Activated CD4-positive, alpha-beta memory T cell treated with anti-CD3 and anti-CD28 coated beads, Interleukin-2, amount 10 ng/mL, durations not matched to agents 7 days and 5 days (primary cell): ENCODE measurements at places on chromosomes 6 and 20.

- peaks cover 3% of the 10 kb centered on the region for H3K36me3 ChIP-seq
- H3K4me3 ChIP-seq: peak overlapping the region; percentile 53
- no peak overlapping the region for H3K27ac ChIP-seq
- DNase-seq: no peak
Measured at GRCh38 chr6:28880519-28880893, 43.3 kb downstream of the TRIM27 start.

DNA sequence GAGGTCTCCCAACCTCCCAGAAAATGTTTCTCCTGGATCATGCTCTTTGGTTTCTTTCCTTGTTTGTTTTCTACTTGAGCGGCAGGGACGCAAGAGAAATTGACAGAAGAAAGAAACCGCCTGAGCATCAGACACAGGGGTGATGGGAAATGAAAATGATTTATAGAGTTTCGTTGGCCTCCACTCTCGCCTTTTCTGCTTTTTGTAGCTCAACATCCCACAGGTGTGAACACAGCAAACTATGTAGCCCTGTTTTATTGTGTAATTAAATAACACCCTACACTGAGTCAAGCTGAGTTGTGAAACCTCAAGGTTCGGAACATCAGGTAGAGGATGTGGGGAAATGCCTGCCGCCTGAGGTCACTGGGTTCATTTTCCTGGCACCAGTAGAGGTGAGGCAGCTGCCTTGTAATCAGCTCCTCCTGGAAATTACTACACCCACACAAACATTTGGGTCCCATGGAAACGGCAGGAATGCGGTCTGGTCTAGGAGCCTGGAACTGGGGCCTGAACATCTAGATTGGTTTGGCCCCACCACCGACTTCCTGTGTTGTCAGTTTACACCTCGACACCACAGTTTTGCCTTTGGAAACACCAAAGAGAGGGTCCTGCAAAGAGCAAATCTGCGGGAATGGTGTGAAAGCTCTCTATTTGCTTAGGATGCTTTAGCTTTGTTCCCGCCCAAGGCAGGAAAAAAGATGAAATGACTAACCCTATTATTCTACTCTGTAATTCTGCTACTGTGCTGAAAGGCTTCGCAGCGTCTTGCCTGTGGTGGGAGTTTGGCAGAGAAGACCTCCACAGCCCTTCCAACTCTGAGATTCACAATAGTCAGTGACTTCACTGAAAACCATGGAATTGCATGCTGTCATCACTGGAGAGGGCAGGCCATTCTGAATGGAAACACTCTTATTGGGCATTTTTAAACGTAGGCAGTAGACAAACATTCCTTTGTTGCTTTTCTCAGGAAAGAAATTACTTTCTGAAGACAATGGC lies 53.0 kb downstream of the ADAT2 start:
- H3K36me3 ChIP-seq: no peaks in the 10 kb centered on the region
- no peak overlapping the region for H3K27ac ChIP-seq
- no peak overlapping the region for H3K4me3 ChIP-seq
- peaks cover 37% of the 10 kb centered on the region for H3K4me1 ChIP-seq
- DNase-seq: peak; percentile 48
- H3K27me3 ChIP-seq: peaks cover 5% of the 10 kb centered on the region

GRCh38 chr6:2036710-2037023 lies 208.7 kb downstream of the GMDS start:
- H3K27ac ChIP-seq: no peak overlapping the region
- peaks cover 3% of the 10 kb centered on the region for H3K36me3 ChIP-seq
- peaks cover 25% of the 10 kb centered on the region for H3K4me1 ChIP-seq
- DNase-seq: no peak
- no peak overlapping the region for H3K4me3 ChIP-seq

DNA sequence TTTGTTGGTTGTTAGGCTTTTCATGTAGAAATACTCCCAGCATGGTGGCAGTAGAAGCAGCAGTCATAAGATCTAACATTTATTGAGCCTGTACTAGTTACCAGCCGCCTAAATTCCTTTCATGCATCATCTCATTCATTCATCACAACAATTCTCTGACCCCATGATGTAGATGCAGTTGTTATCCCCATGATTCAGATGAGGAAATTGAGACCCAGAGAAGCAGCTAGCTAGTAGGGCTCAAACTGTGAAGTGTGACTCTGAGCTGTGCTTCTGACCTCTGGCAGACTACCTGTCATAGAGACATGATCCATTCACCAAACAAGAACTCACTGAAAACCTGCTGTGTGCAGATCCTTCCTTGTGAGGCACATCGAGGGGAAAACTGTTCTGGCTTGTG lies 16.9 kb downstream of the RREB1 start:
- peaks cover 47% of the 10 kb centered on the region for H3K4me1 ChIP-seq
- H3K4me3 ChIP-seq: no peak overlapping the region
- peaks cover 54% of the 10 kb centered on the region for H3K36me3 ChIP-seq
- no peak overlapping the region for H3K27ac ChIP-seq

DNA sequence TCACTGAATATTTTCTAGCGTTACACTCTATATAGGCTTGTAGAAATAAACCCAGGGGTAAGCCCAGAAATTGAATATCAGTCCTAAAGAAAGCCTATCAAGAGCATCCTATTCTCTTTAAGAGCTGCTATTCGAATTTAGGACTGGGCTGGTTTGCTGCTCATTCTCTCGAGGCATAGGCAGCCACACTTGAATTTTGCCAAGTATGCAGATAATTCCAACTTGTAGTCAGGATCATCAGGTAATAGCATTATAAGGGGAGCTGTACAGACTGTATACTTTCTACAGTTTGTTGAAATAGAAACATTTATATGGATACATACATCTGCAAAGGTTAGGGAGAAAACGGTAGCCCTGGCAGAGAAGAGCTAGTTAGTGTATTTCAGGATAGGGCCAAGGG lies 2.1 kb upstream of the ZBTB2 start:
- H3K27me3 ChIP-seq: no peaks in the 10 kb centered on the region
- H3K36me3 ChIP-seq: peaks cover 38% of the 10 kb centered on the region

DNA sequence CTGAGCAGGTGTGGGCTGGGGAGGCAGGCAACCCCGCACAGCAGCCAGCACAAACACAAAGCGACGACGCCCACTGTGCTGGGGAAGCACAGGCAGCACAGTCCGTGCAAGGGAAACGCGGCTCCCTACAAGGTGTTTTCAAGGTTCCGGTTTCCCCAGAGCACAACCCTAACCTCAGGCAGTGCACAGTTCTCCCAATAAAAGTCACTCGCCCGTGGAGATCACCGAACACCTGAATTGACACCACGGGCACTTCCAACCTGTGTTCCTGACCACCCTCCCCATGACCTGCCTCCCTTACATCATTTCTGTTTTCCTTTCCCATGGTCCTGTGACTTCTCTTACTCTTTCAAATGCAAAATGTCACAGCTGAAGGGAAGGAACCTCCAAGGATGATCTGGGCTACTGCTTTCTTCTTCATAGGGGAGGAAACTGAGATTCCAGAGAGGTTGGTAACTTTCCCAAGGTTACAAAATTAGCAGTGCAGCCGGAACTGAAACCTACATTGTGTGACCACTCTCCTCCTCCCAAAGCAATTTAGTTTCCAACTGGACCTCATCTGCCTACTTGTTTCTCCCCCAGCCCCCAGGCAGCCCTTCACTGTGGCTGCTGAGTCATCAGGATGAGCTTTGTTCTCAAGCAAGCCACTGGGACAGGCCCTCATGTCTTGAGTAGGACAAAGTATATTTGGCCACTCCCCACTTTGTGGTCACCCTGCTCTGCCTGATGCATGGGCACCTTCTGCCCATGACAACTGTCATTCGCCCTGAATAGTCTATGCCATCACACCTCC lies 125.3 kb downstream of the ATXN1 start:
- H3K4me3 ChIP-seq: no peak overlapping the region
- no peak for DNase-seq
- peaks cover 54% of the 10 kb centered on the region for H3K36me3 ChIP-seq
- no peaks in the 10 kb centered on the region for H3K27me3 ChIP-seq
- no peak overlapping the region for H3K27ac ChIP-seq

GRCh38 chr20:48910347-48910781 lies 11.1 kb upstream of the ARFGEF2 start:
- H3K27ac ChIP-seq: no peak overlapping the region
- peak; percentile 27 for DNase-seq
- H3K4me1 ChIP-seq: peaks cover 36% of the 10 kb centered on the region
- peaks cover 2% of the 10 kb centered on the region for H3K36me3 ChIP-seq
- H3K27me3 ChIP-seq: peaks cover 3% of the 10 kb centered on the region

- no peaks in the 10 kb centered on the region for H3K4me1 ChIP-seq
- no peak overlapping the region for H3K4me3 ChIP-seq
- H3K27me3 ChIP-seq: no peaks in the 10 kb centered on the region
- H3K27ac ChIP-seq: no peak overlapping the region
- DNase-seq: no peak
Measured at GRCh38 chr20:56690531-56691175, 61.5 kb downstream of the TFAP2C start.

GRCh38 chr20:23666189-23666588 lies 22.6 kb downstream of the CST4 start:
- H3K36me3 ChIP-seq: no peaks in the 10 kb centered on the region
- no peaks in the 10 kb centered on the region for H3K4me1 ChIP-seq
- no peak for DNase-seq
- H3K27me3 ChIP-seq: peaks cover 2% of the 10 kb centered on the region

GRCh38 chr6:13116155-13116554 lies 212.2 kb downstream of the TBC1D7 start:
- no peak overlapping the region for H3K27ac ChIP-seq
- H3K36me3 ChIP-seq: no peaks in the 10 kb centered on the region
- peaks cover 28% of the 10 kb centered on the region for H3K27me3 ChIP-seq
- no peak overlapping the region for H3K4me3 ChIP-seq

DNA sequence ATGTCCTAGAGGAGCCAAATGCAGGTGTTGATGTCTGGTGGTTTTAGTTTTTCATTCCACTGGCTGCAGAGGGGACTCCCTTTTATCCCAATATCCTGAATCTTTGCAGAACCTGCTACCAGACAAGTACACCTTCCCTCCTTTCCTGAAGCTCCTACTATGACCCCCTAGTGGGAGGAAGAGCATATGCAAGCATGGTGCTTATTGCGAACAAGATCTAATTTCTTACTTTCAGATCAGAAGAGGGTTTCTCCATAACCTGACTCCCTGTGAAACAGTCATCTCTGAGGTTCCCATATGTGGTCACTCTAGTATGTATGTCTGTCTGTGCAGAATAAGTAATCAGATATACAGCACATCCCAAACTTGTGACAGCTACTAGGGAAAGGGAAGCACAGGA lies 277.2 kb downstream of the ARHGAP18 start:
- peaks cover 1% of the 10 kb centered on the region for H3K27me3 ChIP-seq
- no peaks in the 10 kb centered on the region for H3K36me3 ChIP-seq
- no peaks in the 10 kb centered on the region for H3K4me1 ChIP-seq
- DNase-seq: no peak
- no peak overlapping the region for H3K4me3 ChIP-seq

- DNase-seq: peak; percentile 77
- no peak overlapping the region for H3K4me3 ChIP-seq
- no peaks in the 10 kb centered on the region for H3K36me3 ChIP-seq
- H3K4me1 ChIP-seq: peaks cover 13% of the 10 kb centered on the region
Measured at GRCh38 chr6:131909408-131910218, 41.6 kb downstream of the CCN2 start.

DNA sequence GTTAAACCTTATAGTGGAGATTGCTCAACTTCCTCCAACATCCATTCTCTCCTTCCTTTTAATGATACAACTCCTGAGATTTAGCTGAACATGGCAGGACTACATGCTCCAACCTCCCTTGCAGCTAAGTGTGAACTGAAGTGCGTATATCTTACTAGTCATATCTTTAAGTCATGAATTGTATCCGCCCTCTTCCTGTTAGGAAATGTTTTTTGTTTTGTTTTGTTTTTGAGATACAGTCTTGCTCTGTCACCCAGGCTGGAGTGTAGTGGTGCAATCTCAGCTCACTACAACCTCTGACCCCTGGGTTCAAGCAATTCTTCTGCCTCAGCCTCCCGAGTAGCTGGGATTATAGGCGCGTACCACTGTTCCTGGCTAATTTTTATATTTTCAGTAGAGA lies 8.8 kb upstream of the OSTM1 start:
- DNase-seq: no peak
- peaks cover 4% of the 10 kb centered on the region for H3K4me1 ChIP-seq
- no peaks in the 10 kb centered on the region for H3K36me3 ChIP-seq
- no peak overlapping the region for H3K4me3 ChIP-seq
- peaks cover 44% of the 10 kb centered on the region for H3K27me3 ChIP-seq

GRCh38 chr6:95227351-95227750 lies 350.0 kb upstream of the MANEA start:
- H3K4me1 ChIP-seq: no peaks in the 10 kb centered on the region
- no peak for DNase-seq
- H3K4me3 ChIP-seq: no peak overlapping the region
- no peaks in the 10 kb centered on the region for H3K36me3 ChIP-seq
- H3K27ac ChIP-seq: no peak overlapping the region

DNA sequence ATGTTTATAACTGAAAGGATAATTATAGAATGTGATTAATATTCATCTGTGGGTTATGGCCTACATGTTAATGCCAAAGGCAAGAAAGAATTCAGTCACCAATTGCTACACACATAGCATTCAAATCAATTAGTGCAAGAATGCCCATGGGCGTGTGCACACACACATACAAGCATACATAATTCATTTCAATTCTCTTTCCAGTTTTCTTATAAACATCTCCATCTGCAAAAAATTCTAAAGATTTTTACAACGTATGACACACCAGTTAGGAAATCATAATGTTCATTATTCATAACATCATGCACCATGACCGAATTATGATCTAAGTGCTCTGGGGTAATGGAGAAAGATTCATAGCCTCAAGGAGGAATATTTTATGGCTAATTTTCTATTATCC lies 111.0 kb upstream of the ADTRP start:
- no peaks in the 10 kb centered on the region for H3K36me3 ChIP-seq
- no peak overlapping the region for H3K27ac ChIP-seq
- no peaks in the 10 kb centered on the region for H3K4me1 ChIP-seq
- H3K27me3 ChIP-seq: peaks cover 7% of the 10 kb centered on the region
- H3K4me3 ChIP-seq: no peak overlapping the region

DNA sequence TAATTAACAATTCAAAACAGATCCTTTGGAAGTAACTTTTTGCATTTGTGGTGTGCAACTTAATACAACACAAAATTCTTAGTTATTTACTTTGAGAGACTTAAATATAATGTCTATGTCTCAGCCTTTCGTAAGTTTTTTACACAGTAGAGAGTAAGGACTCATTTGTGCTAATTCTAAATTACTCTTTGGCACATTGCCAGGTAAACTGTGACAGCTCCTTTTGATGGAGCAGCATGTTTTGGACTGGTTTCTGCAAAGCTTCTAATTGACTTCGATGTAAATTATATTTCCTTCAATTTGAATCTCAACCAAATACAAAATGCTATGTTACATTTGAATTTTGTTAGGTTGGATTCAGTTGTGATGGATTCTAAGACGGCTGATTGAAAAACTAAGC lies 450.7 kb upstream of the OPRM1 start:
- no peaks in the 10 kb centered on the region for H3K36me3 ChIP-seq
- no peak for DNase-seq
- no peak overlapping the region for H3K4me3 ChIP-seq
- H3K27me3 ChIP-seq: no peaks in the 10 kb centered on the region
- H3K27ac ChIP-seq: no peak overlapping the region
